ENCODE measurements at places on chromosomes 3 and 15.

GRCh38 chr15:92666780-92667179, 11.2 kb upstream of the FAM174B start:
- no peak for DNase-seq

- no peak for DNase-seq
Observed at GRCh38 chr15:57861815-57862586, 155.5 kb downstream of the POLR2M start.

DNA sequence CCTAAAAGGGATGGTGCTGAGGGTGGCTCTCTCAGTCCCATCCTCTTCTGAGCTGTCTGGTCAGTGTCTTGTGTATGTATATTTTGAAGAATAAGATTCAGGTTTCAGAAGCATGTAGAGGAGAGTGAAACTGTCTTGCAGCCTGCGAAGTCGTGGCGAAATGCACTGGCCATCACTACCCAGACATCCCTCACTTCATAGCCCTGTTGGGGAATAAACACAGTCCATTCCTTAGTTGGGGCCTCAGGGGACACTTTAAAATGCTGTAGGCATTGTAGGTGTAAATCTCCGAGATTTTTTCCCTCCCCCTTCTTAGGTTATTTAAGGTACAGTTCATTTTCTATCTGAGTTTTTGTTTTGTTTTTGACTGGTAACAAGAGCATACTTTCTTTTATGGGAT, 93.8 kb downstream of the DNASE1L3 start:
- no peak for DNase-seq

GRCh38 chr3:66402596-66403290, 98.1 kb downstream of the LRIG1 start:
- no peak for DNase-seq

DNA sequence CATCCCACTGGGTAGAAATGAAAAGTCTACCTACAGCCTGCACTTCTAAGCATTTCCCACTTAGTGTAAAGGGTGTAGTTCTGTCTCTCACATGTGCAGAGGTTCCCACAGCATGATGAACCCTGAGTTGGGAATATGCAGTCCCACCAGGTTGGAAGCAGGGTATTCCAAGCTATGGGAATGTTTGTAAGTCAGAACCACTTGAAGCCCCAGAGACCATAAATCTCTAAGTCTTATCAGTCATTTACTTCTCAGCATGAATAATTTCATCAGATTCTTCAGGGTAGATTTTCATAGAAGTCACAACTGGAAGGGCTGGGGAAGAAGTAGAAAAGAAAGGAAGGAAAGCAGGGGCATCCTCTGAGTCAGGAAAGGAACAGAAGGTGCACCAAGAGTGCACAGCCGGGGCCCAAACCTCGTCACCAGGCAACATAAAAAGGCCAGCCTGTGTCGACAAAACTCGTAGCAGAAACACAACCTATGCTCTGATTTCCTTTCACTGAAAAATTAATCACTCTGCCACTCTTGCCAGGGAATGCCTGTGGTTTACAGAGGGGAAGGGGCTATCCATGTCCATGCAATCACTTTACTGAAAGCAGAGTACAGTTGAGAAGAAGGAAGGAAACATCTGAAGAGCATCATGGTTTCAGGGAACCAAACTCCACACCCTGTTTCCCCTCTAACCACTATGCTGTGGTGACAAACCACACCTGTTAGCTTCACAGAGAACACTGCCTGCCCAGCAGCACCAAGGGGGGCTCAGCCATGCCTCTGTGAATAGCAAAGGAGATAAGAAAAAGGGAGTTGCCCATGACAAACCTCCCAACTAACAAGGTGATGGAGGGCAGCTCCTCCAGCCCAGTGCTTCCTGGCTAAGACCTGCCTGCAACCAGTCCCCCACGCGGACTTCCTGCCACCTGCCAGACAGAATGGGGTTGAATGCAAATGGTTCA, 40.5 kb downstream of the SH3BP5 start:
- DNase-seq, result peak; percentile 49

GRCh38 chr15:31228980-31229826, 97.4 kb upstream of the KLF13 start:
- peak; percentile 46 for DNase-seq

DNA sequence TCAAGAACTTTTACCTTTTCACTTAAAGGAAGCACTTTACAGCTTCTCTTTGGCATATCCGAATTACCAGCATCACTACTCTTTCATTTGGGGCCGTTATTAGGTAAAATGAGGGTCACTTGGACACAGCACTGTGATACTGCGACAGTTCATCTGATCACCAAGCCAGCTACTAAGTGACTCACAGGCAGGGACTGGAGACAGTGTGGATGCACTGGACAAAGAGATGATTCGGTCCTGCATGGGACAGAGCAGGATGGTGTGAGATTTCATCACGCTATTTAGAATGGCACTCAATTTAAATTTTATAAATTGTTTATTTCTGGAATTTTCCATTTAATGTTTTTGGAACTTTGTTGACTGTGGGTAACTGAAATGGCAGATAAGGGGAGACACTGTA, 166.9 kb upstream of the IL12A start:
- no peak for DNase-seq

GRCh38 chr15:65246939-65247338, 35.7 kb upstream of the CILP start:
- no peak for DNase-seq

DNA sequence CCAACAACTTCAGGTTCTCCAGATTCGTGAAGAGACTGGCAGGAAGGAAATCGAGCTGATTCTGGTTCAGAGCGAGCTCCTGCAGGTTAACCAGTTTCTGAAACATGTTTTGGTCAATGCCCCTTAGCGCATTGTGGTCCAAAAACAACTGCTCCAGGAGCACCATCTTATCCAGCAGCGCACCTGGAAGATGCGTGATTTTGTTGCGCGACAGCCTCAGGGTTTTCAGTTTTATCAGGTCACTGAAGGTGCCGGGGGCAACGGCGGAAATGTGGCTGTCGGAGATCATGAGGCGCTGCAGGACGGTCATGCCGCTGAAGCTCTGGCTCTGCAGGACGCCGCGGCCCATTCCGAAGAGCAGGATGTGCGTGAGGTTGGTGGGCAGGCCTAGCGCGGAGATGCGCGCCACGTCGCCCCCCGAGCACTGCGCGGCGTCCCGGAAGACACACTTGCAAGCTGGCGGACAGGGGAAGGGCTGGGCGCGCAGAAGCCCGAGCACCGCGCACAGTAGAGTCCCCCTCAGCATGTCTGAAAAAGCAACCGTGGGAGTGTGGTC, 1.2 kb downstream of the GP5 start:
- no peak for DNase-seq

GRCh38 chr3:63076357-63076756, 201.1 kb upstream of the CADPS start:
- DNase-seq, result no peak

DNA sequence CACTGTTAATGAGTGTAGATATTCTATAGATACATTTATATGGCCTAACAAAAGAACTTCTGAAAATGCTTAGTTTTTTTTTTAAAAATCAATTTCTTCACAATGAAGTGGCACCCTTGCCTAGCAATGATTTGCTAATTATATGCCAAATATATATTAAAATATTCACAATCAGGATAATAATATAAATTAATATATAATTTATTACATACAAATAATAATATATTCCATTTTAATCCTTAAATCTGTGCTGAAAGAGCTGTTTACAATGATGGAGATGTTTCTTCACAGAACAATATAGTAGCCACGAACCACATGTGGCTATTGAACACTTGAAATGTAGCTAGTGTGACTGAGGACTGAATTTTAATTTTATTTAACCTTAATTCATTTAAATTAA, 648.4 kb upstream of the GBE1 start:
- no peak for DNase-seq

- no peak for DNase-seq
Observed at GRCh38 chr3:169509780-169510692, 153.5 kb downstream of the MECOM start.

- DNase-seq, result peak; percentile 62
Observed at GRCh38 chr3:119555309-119555735, 4.1 kb downstream of the CD80 start.

DNA sequence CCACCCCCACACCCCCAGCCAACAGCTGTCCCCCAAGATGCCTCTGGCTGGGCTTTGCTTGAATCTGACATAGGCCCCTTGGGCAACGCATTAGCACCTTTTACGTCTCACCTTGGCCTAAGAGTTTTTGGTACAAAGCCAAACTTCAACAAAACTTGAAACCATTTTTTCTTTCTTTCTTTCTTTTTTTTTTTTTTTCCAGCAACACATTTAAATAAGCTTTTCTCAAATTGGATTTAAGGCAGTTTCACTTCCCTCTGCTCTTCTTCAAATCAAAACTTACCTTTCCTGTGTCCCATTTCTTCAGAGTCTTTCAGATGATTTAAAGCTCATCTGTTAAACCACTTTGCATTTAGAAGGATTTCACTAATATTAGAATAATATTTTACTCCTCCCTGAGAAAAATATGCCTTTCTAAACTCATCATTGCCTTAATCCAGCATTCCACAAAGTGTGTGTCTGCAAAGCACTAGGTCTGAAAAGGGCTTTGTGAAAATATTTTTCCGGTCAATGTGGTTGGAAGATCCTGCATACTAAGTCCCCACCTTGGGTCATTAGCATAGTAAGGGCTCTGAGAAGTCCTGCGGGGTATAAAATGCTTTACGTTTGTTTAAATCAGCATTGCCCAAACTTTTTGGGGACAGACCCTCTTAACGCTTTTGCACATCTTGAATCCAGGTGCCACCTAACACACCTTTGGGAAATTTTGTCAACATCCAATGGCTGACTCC, 217.0 kb downstream of the TLE3 start:
- no peak for DNase-seq

GRCh38 chr3:123258359-123258758, 56.6 kb downstream of the SEC22A start:
- DNase-seq, result no peak

DNA sequence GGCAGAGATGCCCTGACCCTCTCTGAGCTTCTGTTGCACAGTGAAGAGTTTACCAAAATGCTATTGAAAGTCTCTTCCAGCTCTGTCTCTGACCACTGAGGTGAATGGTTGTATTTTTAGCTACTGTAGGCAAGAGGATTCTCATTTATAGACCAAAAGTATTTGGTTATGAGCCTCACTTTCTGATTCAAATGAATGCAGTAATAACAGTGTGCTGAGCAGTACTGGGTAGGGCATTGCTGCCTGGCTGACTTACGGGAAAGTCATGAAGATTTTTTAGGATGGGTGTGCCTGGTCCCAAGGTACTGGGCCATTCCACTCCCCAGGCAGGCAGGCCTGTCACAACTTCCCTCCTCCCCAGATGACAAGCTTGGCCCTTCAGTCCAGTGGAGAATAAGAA, 15.5 kb downstream of the PLA1A start:
- DNase-seq, result no peak

GRCh38 chr3:112364291-112364690, 31.3 kb downstream of the CD200 start:
- DNase-seq, result no peak

GRCh38 chr3:19945969-19946831, 697 bp upstream of the RAB5A start:
- no peak for DNase-seq

- no peak for DNase-seq
Observed at GRCh38 chr15:91484141-91484540, 369.4 kb upstream of the SLCO3A1 start.
